ENCODE measurements at places on chromosomes 16 and 17.
A peak's percentile ranks its signal among the peaks of the same experiment; 100 is the strongest.

GRCh38 chr17:65459677-65460347, 101.6 kb downstream of the AXIN2 start:
- DNase-seq: no peak

DNA sequence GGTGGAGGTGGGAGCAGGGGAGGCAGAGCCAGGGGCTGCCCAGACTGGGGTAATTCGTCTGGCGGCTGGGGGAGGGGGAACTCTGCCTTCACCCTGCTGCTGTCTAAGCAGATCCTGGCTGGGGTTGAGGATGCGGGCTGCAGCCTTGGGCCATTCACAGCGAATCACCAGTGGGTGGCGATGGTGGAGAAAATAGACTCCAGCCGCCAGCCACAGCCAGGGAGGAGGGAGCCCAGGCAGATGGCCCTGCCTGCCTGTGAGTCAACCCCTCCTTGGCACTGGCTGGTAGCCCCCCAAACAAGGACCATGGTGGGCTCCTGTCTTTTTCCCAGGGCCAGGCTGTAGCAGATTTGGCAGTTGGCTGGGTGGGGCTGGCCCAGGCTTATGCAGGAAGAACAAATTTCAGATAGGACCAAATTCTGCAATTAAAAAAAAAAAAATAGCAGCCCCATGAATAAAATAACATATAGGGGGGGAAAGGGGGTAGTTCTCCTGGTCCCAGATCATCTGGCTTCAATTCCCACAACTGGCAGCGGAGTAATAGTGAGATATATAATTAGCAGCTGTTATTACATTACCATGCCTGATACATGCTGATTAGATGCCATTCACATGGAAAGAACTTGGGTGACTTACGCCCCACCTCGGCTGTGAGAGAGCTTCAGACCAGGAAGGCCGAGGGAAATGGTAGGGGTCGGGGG, 41.5 kb upstream of the CDH5 start:
- DNase-seq: peak; percentile 48

- DNase-seq: no peak
Measured at GRCh38 chr17:43860077-43860725, 13.2 kb downstream of the CD300LG start.

DNA sequence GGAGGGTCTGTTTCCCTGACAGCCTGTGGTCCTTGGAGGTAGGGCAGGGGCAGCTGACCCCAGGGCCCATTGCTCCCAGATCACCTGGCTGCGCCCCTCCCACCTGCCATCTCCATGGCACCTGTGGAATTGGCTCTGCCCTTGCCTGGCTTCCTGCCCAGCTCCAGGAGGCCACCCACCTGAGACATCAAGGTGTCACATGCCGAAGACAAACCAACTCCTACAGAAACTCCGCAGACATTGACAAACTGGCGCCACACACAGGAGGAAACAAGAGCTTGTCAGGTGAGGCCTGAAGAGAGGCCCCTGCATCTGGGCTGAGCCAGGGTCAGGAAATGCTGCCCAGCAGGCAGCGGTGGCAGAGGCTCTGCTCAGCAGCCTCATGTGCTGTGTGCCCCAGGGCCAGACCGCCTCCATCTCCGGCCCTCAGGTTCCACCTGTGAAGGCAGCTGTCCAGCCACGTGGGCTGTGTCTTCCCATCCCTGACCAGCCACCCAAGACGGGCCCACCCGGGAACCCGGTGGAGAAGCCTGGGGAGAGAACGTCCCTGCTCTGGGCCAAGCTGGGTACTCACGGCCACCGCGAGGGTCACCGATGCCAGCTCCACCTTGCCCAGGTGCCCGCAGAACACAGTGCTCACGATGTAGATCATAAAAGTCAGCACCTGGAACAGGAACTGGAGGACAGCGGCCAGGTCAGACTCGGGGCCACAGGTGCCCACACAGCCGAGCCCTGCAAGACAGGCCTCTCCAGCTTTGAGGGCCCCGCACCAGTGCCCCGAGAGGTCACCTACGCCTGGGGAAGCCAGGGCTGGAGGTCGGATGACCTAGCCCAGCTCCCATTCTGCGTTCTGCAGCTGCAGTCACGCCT, 1.6 kb downstream of the SLC47A2 start:
- no peak for DNase-seq

GRCh38 chr17:49787884-49788477, 500 bp upstream of the KAT7 start:
- peak; percentile 71 for DNase-seq

DNA sequence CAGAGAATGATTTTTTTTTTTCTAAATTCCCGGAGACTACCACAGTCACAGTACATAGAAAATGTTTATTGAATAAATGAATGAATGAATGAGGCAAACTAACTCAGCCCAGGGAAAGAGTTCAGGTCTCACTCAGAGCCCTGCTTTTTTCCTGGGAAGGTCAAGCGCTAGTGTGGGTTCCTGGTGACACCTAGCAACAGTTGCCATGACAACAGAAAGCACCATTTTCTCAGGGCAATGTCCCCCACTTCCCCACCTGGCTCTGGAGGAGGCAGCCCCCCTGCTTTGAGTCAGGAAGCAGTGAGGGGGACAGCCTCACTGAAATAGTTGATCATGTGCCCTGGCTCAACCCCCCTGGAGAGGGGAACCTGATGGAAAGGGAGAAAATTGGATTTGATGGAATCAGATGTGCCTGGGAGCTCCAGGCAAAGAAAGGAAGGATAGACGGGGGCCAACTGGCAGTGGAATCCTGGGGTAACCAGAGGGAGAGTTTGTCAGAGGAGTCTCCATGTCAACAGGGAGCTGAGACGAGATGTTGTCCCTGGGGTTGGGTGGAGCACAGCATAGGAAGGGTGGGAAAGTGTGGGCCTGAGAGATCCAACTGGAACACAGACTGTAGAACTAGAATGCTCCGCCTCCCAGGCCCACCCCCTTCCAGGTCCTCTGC, 242.2 kb upstream of the CCL2 start:
- no peak for DNase-seq
